ENCODE measurements at places on chromosomes 1 and 21.

GRCh38 chr1:21490774-21491487 is 18.3 kb upstream of the ALPL start:
- peak; percentile 78 for DNase-seq

DNA sequence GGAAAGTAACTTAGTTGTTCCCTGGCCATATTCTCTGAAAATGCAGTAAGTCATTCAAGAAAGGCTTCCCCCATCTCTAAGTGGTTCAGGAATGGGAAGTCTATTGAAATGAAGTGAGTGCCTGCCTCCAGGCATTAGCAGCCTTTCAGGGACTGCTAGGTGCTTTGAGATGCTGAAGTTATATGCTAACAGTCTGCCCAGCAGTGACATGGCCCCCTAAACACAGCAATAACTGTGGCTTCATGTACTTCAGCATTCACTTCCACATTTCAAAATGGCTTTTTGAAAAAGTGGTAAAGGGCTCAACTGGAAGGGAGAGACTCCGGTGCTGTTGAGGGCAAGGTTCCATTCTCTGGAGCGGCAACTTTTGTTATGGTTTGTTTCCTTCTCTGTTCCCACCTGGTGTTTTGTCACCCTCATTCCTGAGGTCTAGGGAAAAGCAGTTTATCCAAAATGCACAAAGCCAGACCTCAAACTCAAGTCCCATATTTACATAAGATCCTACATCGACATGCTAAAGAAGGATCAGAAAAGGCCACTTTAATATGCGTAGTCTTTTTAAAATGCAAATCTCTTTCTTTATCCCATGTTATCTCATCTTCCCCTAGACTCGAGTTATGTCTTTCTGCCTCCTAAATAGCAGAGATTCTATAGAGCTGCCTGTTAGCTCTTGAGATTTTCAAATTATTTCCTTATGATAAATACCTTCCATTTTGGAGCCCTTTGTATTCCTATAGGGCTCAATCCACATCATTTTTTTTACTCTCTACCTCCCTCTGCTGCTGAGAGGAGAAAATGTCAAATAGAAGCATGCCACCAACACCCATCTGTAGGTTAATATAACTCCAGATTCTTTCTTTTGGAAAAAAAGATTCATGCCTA is 34.2 kb upstream of the LRRC8C start:
- peak; percentile 63 for DNase-seq

DNA sequence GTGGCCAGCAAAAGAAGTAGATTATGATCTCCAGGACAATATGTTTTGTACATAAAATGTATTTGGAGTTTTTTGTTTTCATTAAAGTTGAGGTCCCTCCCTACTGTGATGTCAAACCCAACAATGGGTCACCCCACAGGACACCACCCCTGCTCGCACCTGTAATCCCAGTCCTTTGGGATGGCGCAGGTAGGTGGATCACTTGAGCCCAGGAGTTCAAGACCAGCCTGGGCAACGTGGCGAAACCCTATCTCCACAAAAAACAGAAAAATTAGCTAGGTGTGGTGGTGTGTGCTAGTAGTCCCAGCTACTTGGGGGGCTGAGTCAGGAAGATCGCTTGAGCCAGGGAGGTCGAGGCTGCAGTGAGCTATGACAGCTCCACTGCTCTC is 9.0 kb downstream of the ZBTB17 start:
- no peak for DNase-seq

DNA sequence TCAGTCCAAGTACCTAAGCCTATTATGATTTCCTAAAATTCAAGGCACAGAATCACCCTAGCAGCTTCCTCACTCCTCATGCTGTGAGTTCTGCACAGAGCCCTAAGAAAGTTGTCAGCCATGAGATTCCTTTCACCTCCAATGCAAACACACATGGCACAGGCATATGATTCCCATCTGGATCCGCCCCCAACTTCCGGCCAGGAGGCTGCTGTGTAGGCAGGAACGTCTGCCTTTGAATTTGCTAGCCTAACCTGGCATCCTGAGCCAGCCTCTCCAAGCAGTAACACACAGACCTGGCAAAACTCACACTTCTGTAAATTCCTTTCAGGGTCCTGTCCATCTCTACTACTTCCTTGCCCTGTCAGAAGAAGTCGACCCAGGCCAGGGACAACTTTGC is 521.1 kb upstream of the BEND5 start:
- no peak for DNase-seq

DNA sequence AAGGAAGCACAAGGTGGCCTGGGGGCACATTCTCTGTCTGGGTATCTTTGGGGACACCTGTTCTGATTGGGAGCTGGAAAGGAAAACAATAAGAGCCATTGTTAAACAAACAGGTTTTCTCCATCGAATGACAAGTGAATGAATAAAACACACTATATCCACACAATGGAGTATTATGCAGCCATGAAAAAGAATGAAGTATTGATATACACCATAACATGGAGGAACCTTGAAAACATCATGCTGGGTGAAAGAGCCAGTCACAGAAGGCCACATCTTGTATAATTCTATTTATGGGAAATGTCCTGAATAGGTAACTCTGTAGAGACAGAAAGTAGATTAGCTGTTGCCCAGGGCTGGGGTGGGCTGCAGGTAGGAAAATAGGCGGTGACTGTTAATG is 11.1 kb downstream of the PROK1 start:
- no peak for DNase-seq

- DNase-seq: no peak
Observed at GRCh38 chr21:33011462-33011861, 14.3 kb upstream of the OLIG2 start.

- no peak for DNase-seq
Observed at GRCh38 chr1:41780322-41780721, 138.4 kb downstream of the HIVEP3 start.

GRCh38 chr1:231581859-231582258 is 44.7 kb upstream of the DISC1 start:
- no peak for DNase-seq

DNA sequence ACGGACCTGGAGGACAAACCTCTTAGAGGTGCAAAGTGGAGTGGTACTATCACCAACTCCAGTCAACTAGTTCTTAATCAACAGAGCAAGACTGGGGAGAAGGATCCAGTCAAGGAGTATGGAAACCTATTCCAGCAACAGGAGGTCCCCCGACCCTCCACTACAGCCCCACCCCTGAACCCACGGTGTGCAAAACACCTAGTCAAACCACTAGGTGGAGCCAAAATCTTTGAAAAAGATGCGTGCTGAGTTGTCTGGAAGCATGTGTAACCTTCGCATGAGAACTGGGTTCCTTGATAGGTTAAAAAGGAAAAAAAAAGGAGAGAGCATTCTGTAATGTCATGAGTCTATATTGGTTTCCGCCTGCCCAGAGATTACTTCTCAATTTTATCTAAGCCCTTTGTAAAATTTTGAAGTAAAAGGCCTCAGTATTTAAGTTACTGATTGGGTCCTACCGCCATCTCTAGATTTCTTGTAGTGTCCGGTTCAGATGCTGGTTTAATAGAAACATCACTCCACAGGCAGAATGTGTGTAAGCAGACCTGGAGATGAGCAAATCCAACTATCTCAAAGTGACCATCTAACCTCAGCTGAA is 81.9 kb upstream of the HAO2 start:
- peak; percentile 81 for DNase-seq

DNA sequence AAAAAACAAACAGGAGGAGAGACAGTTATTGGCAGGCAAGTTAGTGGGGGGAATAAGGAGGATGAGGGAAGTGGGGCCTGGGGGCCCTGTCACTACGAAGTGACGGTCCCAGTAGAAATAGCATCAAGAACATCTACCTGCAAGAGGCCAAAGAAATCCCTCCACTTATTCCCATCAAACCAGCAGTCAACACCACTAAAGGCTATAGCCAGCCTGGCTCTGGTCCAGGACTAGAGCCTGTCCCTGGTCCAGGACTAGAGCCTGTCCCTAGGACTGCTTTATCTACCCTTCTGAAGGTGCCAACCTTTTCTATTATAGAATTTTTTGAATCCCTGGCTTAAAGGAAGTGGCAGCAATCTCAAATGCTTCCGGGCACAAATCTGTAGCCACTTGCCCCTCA is 3.2 kb downstream of the KLF18 start:
- DNase-seq: no peak

DNA sequence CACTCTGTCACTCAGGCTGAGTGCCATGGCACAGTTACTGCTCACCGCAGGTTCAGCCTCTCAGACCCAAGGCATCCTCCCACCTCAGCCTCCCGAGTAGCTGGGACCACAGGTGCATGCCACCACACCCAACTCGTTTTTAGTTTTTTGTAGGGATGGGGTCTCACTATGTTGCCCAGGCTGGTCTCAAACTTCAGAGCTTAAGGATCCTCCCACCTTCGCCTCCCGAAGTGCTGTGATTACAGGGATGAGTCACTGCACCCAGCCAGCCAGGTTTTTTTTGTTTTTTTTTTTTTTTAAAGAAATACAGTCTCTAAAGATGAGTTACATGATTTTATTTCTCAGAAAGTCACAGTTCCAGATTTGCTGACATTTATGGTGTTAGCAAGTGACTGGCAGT is 29.0 kb downstream of the BACE2 start:
- no peak for DNase-seq

- DNase-seq: no peak
Observed at GRCh38 chr1:245946905-245947304, 560.2 kb downstream of the SMYD3 start.

DNA sequence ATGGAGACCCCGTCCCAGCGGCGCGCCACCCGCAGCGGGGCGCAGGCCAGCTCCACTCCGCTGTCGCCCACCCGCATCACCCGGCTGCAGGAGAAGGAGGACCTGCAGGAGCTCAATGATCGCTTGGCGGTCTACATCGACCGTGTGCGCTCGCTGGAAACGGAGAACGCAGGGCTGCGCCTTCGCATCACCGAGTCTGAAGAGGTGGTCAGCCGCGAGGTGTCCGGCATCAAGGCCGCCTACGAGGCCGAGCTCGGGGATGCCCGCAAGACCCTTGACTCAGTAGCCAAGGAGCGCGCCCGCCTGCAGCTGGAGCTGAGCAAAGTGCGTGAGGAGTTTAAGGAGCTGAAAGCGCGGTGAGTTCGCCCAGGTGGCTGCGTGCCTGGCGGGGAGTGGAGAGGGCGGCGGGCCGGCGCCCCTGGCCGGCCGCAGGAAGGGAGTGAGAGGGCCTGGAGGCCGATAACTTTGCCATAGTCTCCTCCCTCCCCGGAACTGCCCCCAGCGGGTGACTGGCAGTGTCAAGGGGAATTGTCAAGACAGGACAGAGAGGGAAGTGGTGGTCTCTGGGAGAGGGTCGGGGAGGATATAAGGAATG is 505 bp downstream of the LMNA start:
- DNase-seq: peak; percentile 77

GRCh38 chr1:248808876-248809275 is 16.8 kb downstream of the SH3BP5L start:
- no peak for DNase-seq

DNA sequence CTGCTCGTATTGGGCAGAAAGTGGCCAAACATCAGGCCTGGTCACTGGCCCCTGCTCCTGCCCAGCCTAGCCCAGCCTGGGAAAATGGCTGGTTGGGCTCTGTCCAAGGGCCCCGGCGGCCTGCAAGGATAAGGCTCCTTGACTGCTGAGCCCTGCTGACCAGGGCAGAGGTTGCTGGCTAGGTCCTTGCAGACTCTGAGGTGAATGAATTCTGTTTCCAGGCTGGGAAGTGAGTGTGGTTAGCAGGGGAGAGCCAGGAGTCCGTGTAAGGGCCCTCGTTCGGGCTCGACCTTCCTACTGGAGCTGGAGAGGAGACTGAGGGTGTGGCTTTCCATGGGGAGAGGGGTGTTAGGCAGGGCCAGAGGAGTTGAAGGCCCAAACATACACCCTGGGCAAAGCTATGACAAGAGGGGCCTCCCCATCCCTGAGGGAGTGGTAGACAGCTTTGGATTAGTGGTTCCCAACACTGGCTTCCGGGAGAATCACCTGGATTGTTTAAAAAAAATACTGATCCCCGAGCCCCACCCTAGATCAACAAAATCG is 20.6 kb downstream of the CSF1 start:
- DNase-seq: peak; percentile 97

DNA sequence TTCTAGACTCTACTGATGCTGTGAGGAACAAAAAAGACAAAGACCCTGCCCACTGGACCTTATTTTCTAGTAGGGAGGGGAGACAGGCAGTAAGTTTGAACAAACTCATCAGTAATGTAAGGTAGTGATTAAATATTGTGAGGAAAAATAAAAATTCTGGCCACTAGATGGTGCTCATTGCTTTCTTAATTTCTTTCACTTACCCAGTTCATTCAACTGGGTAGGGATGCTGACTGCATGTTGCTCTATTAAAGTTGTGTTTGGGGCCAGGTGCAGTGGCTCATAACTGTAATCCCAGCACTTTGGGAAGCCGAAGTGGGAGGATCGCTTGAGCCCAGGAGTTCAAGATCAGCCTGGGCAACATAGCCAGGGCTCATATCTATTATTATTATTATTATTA is 6.3 kb upstream of the KYAT3 start:
- DNase-seq: peak; percentile 79

- DNase-seq: no peak
Observed at GRCh38 chr1:30110846-30111245, 612.5 kb downstream of the MATN1 start.

DNA sequence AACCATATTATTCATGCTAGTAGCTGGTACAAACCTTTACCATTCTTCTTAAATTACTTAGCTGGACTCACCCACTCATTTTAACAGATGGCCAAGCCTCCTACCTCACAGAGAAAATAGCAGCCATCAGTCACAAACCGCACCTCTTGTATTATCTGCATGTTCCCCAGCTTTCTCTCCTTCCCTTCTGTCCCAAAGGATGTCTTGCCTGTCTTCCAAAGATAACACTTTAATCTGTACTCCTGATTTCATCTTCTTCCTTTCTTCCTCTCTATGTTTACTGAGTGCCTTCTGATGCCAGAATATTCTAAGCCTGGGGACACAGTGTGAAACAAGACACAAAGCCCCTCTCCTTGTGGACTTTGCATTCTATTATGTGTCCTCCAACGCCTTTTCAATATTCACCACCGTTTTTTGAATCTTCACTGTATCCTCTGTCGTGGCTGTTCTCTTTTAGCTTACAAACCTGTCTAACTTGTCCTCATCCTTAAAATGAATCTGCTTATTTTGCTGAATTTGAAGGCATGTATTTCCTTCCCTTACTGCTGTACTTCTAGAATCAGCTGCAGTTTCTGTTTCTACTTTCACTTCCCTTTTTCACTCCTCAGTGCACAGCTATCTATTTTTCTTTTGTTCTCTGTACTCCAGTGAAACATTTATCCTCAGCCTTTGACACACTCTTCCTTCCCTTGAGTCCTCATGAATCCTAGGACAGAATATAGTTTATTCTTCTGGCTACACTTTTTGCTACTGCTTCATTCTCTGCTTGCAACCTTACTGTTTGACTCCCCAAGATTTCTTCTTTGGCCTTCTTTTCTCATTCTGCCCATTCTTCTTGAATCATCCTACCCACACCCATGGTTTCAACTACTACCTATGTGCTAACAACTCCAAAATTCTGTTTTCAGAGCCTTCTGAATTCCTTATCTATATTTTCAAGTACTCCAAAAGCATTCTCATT is 216.9 kb upstream of the SAMSN1 start:
- DNase-seq: no peak

All from mesendoderm (in vitro differentiated cells).